OCI-LY7 (cell line): ENCODE measurements at places on chromosomes 2 and 18.

GRCh38 chr2:20215183-20216040, 9.5 kb downstream of the SDC1 start:
- no peak for DNase-seq

DNA sequence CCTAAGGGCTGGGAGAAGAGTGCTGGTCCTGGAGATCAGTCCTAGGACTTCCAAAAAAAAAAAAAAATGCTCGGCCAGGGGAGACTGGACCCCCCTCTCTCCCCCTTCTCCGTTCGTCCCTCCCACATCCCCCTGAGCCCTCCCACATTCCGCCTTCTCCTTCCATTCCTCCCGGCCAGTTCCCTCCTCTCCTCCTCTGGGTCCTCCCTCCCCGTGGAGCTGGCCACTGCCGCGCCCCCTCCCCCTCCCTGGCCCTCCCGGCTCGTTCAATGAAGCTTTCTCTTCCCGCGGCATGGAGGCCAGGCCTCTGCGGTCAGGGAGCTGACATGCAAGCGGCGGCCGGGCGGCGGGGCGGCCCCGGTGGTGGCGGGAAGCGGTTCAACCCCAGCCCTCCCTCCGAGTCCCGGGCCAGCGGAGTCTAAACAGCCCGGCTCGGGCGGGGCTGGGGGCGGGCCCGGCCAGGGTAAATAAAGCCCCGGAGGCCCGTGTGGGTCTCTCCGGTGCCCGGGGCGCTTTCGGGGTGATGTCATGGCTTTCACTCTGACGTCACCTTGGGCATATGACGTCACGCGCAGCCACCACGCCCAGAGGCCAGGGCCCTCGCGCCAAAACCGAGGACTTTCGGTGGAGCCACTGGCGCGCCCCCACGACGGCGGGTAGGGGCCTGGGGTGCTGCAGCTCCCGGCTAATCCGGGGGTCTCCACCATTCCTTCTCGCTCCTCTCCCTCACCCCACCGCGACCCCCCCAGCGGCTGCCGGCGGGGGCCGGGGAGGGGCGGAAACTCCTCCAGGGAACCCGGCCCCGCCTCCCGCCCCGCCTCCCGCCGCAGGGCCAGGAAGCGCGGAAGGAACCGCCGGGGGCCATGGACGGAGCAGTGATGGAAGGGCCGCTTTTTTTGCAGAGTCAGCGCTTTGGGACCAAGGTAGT, at the start of the genes DOK1 and LOXL3:
Gene DOK1 (plus strand): TSS at position 829 of the 928 bp plus-strand sequence. CDS start 35 bp downstream, at position 864.
Gene LOXL3 (minus strand): TSS at position 51 of the 928 bp plus-strand sequence. CDS start 1,308 bp downstream, outside the sequence.
- peak; percentile 78 for DNase-seq

- DNase-seq: no peak
Measured at GRCh38 chr2:46914578-46915230, 902 bp downstream of the MCFD2 start.

- DNase-seq: no peak
Measured at GRCh38 chr2:218400930-218401881, 1.5 kb downstream of the CTDSP1 start.

- no peak for DNase-seq
Measured at GRCh38 chr2:152335726-152336118, 748 bp downstream of the FMNL2 start.

DNA sequence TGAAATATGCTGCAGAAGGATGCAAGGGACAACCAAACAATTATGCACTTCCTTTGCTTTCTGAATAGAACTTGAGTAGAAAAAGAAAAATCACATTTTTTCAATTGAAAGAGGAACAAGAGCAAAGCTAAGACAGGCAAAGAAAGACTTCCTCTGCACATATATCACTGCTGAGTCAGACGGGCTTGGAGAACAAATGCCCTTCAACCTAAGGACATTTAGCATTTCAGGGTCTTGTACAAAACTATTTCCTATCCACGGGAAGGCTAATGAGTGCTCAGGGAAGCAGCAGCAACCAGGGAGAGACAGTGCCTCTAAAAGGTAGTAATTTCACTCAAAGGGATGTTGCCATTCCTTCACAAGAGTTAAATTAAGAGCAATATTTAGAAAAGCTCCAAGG, 570.0 kb upstream of the GCFC2 start:
- no peak for DNase-seq

- no peak for DNase-seq
Measured at GRCh38 chr2:222927600-222927999, 66.8 kb downstream of the ACSL3 start.

GRCh38 chr2:10419553-10420257, 28.4 kb downstream of the ODC1 start:
- DNase-seq: no peak

- DNase-seq: no peak
Measured at GRCh38 chr2:152485954-152486736, 151.2 kb downstream of the FMNL2 start.

- DNase-seq: no peak
Measured at GRCh38 chr2:10914272-10914693, 2.5 kb downstream of the KCNF1 start.

DNA sequence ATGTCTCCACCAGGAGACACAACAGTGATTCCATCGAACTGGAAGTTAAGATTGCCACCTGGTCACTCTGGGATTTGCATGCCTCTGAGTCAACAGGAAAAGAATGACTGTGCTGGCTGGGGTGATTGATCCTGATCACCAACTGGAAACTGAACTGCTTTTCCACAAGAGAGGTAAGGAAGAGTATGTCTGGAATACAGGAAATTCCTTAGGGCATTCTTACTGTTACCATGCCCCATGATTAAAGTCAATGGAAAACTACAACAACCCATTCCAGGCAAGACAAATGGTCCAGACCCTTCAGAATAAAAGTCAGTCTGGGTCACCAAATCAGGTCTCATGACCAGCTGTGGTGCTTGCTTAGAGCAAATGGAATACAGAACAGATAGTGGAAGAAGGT, 12.0 kb upstream of the DDX1 start:
- no peak for DNase-seq

GRCh38 chr2:217430916-217431576, 571.2 kb upstream of the TNP1 start:
- DNase-seq: no peak

GRCh38 chr2:173150087-173150486, 74.4 kb downstream of the MAP3K20 start:
- no peak for DNase-seq

DNA sequence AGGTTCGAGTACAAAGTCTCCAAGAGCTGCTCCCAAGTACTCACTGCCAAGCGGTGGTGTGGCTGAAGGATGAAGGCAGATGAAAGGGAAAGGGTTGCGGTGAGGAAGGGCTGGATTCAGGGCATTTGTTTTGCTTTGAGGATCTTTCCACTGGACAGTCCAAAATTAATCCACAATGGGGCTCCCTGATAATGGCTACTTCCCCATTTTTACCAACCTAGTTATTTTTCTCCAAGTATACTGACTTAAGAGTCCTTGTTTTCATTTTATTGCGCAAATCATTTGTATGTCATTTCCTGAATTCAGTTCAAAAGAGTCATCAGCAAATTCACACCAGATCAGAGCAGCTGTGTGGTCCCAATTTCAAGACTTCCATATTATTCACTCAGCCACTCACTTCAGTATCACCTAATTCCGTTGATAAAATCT, 464 bp upstream of the SESTD1 start:
- no peak for DNase-seq

DNA sequence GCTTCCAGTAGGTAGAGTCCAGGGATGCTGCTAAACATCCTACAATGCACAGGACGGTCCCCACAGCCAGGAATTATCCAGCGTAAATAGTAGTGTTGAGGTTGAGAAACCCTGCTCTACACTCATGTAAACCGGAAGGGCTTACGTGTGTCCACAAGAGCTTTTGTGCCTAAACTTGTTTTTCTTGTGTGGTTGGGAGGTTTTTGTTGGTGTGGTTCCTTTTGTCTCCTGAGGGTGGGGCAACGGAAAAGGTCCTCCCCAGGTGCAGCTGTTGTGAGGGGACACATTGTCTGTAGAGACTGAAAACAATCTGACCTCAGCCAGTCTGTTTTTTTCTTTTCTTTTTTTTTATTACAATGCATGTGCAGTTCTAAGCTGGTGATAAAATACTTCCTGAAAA, 72.7 kb upstream of the MGAT5 start:
- DNase-seq: peak; percentile 42

DNA sequence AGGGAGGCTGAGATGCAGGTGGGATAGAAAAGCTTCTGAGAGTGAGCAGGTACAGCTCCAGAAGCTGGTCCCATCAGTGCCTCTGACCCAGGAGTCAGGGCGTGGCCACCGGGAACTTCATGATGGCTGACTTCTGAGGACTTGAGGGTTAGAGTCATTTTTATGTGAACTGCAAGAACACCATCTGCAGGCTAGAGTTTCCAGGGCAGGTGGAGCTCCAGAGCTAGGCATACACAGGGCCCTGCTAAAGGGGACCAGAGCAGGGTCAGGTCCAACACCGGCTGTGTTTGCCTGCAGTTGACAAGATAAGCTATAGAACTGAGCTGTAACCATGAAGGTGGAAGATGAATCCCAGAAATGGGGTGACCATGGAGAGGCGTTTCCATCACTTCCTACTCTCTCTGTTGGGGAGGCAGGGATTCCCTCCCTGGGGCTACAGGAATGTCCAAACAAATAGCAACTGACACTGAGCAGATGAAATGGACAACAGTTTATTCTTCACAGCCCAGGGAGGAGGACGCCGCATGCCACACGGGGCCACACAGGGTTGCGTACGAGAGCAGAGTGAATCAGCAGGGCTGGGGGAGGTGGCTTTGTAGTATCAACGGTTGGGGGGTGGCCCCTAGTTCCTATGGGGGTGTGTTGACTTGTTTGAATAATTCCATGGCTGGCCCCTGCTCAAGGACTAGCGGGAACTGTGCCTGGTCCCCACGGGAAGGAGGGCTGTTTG, 77.6 kb upstream of the ZNF516 start:
- DNase-seq: peak; percentile 1

DNA sequence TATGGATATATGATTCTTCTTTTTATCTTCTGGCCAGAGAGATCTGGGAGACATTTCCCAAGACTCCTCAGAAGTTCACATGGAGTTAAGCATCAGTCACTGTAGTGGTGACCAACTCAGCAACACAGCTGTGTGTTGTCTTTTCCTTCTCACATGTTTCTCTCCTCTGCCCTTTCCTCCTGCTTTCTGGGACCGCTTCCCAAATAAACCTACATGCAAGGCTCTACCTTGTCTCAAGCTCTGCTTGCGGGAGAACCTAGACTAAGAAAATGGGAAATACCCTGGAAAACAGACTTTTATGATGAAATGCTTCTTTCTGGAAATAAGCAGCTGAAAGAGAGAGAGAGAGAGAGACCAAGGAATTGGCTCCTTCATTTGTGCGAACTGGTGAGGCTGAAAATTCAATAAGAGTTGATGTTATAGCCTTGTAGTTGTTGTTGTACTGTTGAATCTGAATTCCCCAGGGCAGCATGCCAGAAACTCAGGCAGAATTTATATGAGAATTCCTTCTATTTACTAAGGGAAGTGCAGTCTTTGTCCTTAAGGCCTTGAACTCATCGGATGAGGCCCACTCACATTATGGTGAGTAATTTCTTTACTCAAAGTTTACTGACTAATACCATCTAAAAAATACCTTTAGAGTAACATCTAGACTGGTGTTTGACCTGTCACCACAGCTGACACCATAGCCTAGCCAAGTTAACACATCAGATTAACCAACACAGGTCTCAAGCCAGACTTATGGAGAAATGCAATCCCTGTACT, 22.7 kb upstream of the DSC1 start:
- no peak for DNase-seq

GRCh38 chr18:78632111-78632541, 347.5 kb upstream of the SALL3 start:
- DNase-seq: no peak

DNA sequence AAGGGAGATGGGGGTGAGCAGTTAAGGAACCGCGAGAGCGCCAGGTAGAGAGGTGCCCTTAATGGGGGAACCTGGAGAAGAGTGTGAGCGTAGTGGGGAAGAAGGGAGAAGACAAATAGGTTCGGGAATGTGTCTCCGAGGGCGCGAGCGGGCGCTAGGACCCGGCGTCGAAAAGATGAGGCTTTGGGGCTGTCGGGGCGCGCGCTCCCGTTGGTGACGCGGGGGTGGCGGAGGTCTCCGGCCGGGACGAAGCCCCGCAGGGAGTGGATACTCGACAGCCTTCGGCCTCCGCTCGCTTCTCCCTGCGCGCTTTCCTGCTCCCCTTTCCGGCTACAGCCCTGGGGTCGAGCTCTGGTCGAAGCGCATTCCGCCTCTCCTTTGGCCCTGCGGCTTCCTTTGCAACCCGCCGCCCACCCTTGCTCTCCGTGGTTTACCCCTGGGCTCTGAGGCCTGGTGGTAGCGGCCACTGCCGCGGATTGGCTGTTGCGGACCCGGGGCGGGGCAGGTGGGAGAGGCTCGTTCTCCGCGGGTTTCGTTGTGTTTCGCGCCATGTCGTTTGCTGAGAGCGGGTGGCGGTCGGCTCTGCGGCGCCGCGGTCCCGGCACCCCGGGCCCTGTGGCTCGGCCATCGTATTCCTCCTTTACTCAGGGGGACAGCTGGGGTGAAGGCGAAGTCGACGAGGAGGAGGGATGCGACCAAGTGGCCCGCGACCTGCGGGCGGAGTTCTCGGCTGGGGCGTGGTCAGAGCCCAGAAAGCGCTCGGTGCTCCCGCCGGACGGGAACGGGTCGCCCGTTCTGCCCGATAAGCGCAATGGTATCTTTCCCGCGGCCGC, at the start of gene ARL6IP6:
Gene ARL6IP6 (plus strand): TSS at position 545 of the 833 bp plus-strand sequence. CDS start 5 bp downstream, at position 550.
- peak; percentile 94 for DNase-seq

- DNase-seq: no peak
Measured at GRCh38 chr2:201093573-201093972, 21.8 kb downstream of the NDUFB3 start.

GRCh38 chr2:54295911-54296310, 39.9 kb upstream of the TSPYL6 start:
- no peak for DNase-seq

DNA sequence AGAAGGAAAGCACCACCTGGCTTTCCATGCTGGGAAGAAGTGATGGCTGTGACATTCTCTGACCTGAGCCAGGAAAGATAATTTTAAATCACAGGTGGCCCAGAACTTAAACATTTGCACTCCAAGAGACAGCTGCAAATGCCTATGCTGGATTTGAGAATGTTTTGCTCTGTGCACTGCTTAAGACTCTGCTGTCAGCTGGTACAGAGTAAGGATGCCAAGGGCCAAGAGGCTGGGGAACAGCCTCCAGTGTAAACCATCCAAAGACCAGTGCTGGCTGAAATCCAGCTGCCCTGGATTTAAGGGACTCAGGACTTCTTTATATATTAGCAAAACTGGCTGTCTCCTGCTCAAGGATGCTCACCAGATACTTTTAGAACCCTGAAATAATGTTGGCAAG, 3.9 kb downstream of the HOXD8 start:
- DNase-seq: no peak
